ENCODE measurements at places on chromosomes 16 and 17. TPM values are rescaled to one million over a fixed set of nuclear protein-coding genes. Genes with fewer than 3 reads are reported as not detected.

TEX19 gene
- total RNA-seq, result not detected

C16orf96 gene
- total RNA-seq, result 0.08 TPM

SLC4A1 gene
- not detected for total RNA-seq

FBXO39 gene
- not detected for total RNA-seq

TUBB3 gene
- 95.8 TPM for total RNA-seq

KRTAP3-1 gene
- total RNA-seq, result not detected

GRCh38 chr17:29059281-29059680 is 16.3 kb downstream of the PIPOX start:
- DNase-seq, result no peak

- no peak for DNase-seq
Observed at GRCh38 chr16:50213939-50214519, 52.3 kb upstream of the ADCY7 start.

DNA sequence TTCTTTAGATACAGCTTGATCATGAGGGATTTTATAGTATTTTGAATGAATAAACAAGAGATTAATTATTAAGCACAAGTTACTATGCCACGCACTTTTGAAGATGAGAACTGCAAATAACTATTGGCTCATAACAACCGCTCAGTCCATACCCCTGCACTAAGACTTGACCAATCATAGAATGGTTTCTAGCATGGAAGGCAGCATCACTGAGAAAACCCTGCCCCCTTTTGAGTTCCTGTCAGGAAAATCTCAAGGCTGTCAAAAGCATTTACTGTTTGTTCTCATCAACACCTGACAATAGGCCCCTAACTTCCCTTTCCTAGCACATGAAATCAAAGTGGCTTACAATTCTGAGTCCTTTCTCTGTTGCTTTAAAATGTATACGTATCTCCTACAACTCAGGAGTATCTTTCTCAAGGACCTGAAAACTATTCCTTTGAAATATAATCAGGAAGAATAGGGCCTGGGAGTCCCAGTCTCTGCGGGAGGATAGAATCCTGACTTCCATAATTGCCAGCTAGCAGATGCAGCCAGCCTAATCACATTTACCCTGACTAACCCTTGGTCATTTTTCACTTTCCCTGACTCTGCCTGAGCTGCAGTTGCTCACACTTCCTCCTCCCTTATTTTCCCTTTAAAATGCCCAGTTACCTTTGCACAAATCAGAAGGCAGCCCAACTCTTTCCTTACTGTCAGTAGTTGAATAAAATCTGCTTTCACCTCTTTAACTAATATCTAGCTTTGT is 9.1 kb upstream of the MMD start:
- no peak for DNase-seq

- no peak for DNase-seq
Observed at GRCh38 chr16:54403580-54403979, 117.0 kb upstream of the IRX3 start.

- no peak for DNase-seq
Observed at GRCh38 chr16:75080205-75081029, 36.2 kb downstream of the LDHD start.

GRCh38 chr17:40646791-40647623 is 611 bp downstream of the SMARCE1 start:
- no peak for DNase-seq

- no peak for DNase-seq
Observed at GRCh38 chr17:33519692-33520091, 226.6 kb upstream of the ASIC2 start.

- no peak for DNase-seq
Observed at GRCh38 chr17:8985054-8985701, 19.7 kb upstream of the PIK3R5 start.

DNA sequence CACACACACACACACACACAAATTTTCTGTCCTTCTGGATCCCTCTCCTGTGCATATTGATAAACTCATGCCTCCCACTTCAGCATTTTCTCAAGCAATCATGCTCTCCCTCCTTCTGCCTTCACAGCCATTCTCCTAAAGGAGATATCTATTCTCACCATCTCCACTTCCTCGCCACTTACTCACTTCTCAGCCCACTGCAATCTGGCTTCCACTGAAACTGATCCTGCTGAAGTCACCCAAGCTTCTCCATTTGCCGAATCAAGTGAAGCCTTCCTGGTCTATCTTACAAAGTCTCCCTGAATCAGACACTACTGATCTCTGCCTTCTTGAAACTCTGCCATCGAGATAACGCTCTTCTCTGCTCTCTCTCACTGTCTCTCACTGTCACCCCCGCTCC is 54.0 kb upstream of the GNAO1 start:
- no peak for DNase-seq

DNA sequence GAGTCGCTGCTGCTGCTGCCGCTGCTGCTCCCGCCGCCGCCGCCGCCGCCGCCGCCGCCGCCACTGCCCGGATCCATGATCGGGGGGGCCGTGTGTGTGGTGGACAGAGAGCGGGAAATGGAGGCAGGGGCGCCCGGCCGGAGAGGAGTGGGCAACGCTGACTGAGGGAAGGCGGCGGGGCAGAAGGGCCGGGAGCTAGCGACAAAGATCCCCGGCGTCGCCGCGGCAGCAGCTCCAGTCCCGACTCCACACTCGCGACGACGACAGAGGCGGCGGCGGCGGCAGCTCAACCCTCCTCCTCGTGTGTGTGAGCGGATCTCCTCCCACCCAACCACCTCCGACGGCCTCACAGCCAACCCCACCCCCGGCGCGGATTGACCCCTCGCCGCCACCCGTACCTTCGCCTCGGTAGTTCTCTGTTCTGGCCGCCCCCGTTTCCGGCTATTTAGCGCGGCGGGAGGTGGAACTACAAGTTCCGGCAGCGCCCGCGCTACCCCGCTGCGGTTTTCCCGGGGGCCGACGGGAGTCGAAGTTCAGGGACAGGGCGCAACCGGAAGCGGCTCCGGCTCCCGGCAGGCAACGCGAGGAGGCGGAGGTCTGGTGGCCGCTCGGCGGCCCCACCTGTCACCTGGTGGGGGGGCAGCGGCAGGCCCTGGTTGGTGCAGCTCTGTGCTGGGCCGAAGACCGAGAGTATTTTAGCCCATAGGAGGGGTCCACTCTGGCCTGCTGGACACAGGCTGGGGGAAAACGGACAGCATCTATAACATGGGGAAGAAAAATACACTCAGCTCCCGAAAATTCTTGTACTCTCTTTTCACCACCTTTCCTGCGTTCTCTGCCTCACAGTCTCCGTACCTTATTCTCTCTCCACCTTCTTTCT is at the start of gene GSPT1:
Gene GSPT1, minus strand, starts transcription at position 313 of the 880 bp plus-strand sequence. Its CDS starts 236 bp downstream, at position 77.
- DNase-seq, result peak; percentile 99

GRCh38 chr17:31251105-31251969 is 45.7 kb downstream of the OMG start:
- no peak for DNase-seq

DNA sequence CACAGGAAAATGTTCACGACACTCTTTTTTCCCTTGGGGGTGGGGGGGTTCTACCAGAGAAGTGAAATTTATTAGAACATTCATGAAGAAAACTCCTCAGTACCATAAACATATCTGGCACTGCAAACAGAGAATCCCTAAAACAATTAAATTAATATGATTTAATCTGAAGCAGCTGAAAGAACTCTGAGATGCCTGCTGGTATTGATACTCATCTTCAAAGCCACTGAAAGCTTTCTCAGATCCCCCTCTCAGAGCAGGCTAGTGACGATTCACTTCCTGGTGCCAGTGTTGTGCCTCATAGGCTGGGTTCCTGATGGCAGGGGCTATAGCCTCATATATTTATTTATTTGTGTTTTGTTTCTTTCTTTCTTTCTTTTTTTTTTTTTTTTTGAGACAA is 52.7 kb downstream of the MYH10 start:
- no peak for DNase-seq

DNA sequence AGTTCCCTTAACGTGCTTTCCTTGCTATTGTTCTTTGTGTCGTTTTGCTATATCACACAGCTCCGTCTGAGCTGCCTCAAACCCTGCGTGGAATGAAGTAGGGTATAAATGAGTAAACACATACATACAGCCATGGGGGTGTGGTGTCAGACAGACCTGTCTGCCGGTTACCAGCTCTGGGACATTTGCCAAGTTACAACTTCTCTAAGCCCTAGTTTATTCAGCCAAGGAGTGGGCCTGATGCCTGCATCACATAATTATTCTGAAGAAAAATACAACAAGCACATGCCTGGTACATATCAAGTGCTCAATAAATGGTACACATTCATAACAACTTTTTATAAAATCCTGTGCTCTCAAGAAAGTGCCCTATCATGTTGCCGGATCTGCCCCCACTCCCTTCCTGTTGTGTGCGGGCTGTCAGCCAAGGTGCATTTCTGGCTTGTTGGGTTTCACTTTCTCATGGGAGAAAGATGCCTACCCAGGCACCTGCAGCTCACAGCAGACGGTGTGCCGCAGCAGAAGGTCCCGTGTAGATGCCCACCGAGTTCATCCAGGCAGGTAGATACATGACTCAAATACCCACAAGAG is 30.5 kb downstream of the SMPD3 start:
- no peak for DNase-seq

DNA sequence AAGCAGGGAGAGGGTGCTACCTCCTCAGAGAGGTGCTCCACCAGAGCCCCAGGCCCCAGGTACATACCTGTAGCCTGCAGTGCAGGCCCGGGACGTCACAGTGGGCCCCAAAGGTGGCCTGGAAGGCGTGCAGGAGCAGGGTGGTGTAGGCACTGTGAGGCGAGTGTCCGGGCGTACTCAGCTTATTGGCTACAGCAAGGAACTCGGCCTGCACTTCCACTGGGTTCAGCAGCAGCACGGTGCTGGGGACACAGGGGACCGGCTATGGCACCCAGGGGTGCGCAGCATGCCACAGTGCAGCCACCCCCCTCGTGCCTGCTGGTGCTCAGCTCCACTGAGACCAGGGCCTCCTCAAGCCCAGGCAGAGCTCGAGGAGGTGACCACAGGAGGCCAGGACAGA is 23.2 kb upstream of the PIK3R6 start:
- DNase-seq, result no peak

DNA sequence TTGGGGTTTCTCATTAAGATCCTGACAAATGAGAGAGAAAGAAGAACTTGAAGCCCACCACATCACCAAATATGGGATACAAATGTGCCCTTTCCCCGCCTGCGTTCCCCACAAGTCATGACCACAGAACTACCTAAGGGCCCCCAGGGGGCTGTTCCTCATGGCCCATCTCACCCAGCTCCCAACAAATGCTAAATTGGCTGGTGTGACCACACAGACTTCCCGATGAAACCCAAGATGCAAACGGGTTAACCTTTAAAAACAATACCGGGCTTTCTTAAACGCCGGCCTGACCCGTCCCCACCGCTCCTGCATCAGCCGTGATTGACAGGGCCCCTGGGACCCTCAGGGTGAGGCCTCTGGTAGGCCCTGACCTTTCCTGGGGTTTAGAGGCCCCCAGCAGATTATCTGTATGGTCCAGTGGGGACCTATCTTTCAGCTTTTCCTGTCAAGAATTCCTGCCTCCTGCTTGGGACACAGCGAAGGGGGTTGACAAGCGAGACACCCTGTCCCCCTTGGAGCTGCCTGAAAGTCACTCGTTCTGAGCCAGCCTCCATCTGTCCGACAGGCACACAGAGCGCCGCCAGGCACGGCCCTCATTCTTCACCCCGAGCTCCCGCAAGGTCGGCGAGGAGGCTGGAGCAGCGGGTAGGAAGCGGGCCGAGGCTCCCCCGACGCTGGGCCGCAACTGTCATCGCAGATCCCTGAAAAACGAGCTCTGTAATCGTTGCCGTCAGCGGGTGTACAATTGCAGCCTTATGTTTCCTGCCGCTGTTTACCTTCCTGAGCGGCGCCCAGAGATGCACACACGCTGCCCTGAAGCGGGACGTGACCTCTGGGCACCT is 300.1 kb downstream of the FOXL1 start:
- DNase-seq, result no peak

DNA sequence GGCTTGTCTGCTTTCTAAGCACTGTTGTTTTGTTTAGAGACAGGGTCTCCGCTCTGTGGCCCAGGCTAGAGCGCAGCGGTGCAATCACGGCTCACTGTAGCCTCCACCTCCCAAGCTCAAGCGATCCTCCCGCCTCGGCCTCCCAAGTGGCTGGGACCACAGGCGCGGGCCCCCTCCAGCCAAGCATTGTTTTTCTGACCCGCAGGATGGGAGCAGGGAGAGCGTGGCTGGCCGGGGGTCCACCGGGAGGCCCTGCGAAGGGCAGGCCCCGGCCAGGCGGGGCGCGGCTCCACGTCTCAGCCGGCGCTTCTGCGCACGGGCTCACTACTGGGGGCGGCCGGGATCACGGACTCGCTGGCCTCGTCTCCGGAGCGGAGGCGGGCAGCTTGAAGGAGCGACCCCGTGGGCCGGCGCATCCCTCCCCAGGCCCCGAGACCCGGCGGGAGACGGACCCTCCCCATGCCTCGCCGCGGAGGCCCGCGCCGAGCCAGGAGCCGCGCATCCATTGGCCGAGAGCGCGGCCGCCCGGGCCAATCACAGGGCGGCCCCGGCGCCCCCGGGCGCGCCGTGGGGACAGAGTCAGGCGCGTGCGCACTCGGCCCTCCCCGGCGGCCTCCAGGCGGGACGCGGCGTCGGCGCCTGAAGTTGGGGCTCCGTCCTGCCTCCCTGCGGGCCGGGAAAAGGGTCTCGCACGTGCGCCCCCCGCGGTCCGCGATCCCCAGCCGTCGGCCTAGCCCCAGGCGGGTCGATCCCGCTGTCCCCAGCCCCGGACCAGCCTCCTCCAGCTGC is 24.9 kb downstream of the ACTG1 start:
- no peak for DNase-seq

- DNase-seq, result no peak
Observed at GRCh38 chr17:68455901-68456338, 1.4 kb downstream of the WIPI1 start.

DNA sequence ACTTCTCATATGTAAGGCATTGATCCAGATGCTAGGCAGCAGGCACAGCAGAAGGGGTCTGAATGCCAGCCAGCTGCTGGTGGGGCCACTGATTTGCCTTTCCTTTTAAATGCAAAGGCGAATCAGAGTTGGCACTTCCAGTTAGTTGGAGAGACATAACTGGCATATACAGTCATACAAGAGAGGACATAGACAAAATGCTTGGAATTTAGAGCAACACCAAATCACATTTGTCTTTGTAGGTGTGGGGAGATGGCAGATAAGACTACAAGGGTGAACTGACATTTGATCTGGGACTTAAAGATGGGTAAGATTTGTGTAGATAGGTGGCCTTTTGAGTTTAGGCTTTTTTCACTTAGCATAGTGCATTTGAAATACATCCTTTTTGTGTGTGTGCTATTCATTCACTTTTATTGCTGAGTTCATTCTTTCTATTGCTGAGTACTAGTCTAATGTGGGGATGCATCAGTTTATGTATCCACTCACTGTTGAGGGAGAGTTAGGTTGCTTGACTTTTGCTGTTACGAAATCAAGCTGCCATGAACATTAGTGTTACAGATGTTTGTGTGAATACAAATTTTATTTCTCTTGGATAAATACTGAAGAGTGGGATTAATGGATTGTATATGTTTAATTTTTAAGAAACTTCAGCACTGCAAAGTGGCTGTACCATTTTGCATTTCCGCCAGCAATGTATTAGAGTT is 74.1 kb downstream of the SPECC1 start:
- DNase-seq, result no peak

DNA sequence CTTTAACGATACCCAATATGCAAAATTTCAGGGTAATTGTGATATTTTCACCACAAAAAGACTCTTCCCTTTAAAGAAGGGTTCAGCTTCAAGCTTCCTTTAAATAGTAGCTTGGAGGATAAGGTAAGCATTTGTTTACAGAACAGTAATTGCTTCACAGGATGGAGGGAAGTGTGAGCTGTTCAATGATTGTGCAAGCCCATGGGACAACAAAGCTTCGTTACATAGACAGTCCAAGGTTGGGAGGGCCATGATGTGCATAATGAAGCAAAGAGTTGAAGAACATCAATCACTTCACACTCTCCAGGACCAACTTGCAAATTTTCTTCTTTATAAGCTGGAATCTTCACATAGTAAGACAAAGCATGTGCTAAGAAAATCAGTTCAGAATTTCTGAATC is 145.0 kb upstream of the ASIC2 start:
- no peak for DNase-seq
